ENCODE measurements at places on chromosomes 6 and 20.

DNA sequence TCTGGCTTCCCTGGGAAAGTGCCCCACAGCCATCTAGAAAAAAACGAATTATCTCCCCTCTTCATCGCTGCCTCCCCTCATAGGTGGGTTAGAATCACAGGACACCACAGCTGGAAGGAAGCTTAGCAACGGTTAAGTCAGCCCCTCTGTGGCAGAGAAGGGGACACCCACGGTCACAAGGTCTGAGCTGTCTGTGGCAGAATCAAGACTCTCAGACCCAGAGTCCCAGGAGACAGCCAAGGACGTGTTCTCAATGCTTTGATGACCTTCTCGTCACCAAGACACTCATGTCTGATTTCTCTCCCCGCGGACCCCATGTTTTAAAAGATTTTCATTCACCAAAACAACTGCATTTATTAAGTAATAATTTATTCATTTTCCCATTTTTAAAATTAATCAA, 221.5 kb downstream of the NRN1 start:
- DNase-seq, result no peak

DNA sequence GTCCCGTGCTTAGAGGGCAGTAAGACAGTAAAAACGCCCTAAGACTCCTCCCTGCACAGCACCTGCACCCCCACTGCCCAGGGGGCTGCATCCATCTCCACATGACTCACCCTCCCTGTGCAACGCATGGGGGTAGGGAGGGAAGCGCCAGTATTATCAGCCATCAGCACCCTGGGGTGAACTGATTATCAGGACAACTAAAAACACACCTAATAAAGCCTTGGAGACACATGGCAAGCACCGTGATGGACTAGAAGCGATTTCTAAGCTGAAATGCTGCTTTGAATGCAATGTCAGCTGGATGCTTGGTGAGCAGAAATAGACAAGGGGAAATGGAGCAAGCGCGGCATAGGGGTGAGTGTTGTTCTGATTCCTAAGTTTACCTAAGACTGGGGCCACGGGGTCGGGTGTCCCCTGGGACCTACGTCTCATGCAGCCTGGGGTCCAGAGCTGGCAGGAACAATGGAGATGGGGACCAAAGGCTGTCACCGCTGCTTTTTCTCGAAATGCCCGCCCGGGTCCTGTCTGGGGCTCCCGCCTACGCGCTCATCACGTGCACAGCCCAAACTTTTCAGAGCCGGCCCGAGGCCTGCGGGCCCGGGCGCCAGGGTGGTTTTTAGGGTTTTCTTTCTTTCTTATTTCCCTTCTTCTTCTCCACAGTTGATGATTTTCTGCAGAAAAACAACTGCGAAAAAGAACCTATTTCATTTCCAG, 702 bp upstream of the TNFAIP3 start:
- no peak for DNase-seq

GRCh38 chr6:112237595-112237994, 16.8 kb downstream of the LAMA4 start:
- DNase-seq, result no peak

GRCh38 chr6:92589996-92590395, 829.4 kb downstream of the EPHA7 start:
- no peak for DNase-seq

DNA sequence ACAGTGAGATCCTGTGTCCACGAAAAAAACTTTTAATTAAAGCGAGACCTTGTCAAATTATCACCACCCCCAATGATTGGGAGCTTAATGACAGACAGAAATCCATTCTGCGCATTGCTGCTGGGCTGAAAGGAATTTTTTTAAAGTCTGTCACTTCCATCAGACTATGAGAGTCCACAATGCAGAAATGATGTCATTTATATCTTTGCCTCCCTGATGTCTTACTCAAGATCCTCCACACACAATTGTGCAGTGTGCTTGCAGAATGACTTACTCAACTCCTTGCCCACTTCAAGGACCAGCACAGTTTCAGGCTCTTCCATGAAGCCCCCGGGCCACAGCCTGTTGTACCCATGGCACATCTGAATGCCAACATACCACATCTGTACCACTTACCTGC, 41.0 kb downstream of the GPLD1 start:
- DNase-seq, result no peak

GRCh38 chr6:33197431-33198048, 2.9 kb downstream of the RXRB start:
- peak; percentile 54 for DNase-seq

DNA sequence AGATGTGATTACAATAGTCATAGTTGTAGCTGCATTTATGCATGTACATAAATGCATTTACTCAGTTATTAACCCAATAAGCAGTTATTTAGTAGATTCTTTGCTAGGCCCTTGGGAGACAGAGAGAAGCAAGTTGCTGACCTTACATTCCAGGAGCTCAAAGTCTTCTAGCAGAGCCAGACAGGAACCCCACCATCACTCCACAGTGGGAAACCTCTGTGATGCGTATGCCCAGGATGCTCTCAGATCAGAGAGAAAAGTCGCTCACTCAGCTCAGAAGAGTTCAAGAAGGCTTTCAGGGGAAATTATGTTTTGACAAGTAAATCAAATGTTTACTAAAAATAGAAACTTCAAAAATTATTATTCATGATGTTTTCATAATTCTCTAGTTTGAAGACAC, 146.3 kb upstream of the EXOC2 start:
- no peak for DNase-seq
